ENCODE measurements at places on chromosomes 1 and 21. TPM values are rescaled to one million over a fixed set of nuclear protein-coding genes. Genes with fewer than 3 reads are reported as not detected.

DNA sequence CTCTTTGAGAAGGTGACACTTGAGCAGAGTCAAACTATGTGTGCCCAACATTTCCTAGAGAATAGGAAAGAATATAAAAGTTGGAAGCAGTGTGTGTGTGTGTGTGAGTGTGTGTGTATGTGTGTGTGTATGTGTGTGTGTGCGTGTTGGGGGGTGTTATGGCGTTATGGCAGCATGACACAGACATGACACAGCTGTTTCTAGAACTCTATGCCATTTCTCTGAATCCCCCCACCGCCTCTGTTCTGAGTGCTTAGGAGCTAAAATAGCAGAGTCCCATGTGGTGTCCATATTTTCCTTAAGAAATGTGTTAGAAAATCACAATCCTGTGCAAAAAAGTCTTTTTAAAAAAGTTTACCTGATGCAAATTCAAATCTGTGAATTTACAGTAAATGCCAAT, 556.1 kb downstream of the RWDD3 start:
- no peak for DNase-seq

- DNase-seq: no peak
Observed at GRCh38 chr1:170634293-170634692, 29.6 kb upstream of the PRRX1 start.

DNA sequence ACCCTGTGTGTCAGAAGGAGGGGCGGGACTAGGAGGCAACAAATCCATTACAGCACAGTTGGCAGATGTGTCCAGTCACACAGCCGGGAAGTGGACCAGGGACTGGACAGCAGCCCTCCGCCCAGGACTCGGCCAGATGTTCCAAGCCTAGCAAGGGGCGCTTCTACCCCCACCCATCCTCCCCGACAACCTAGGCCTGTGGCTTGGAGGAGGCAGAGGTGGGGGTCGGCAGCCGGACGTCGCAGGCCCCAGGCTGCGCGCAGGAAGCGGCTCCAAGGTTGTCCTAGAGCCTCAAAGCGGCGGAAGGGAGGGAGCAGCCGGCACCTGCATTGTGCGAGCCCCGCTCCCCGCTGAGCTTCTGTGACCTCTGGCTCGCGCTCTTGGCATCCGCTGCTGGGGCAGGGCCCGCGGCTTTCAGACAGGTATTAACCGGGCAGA, 20.6 kb upstream of the MYCL start:
- DNase-seq: no peak

DNA sequence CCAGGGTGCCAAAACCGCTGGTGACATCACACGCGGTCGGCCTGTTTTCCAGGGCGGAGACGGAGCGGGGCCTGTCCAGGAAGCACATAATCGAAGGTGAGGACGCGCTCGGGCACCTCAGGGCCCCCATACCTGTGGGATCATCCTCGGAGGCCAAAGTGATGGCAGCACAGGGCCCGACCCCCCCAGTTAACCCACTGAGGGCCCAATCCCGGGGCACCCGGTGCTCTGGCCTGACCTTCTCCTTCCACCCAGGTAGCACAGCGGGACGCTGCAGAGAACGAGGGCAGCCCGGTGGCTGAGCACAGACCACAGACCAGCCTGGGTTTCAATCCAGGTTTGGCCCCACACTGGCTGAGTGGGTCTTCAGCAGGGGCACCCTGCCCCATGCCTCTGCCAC, 43.3 kb downstream of the KCNAB2 start:
- no peak for DNase-seq

GRCh38 chr1:7047866-7048265, 262.6 kb downstream of the CAMTA1 start:
- DNase-seq: no peak

Gene MXRA8
- 22.0 TPM for polyA plus RNA-seq

Gene HAPLN2
- not detected for polyA plus RNA-seq

Gene SHE
- polyA plus RNA-seq: not detected
